Activated T-helper 17 cell treated with anti-CD3 and anti-CD28 coated beads, Interleukin-2, amount 50 U/mL, for 72 hours (primary cell): ENCODE measurements at places on chromosomes 3 and 15. TPM values are rescaled to one million over a fixed set of nuclear protein-coding genes. Genes with fewer than 3 reads are reported as not detected.

PLSCR1 gene
- 48.0 TPM for total RNA-seq

FGD5 gene
- total RNA-seq = 0.74 TPM

GRCh38 chr15:78071383-78071782, 6.1 kb downstream of the TBC1D2B start:
- peak; percentile 13 for ATAC-seq

- no peak for ATAC-seq
These were observed 30.1 kb downstream of the BOC start for GRCh38 chr3:113241292-113242095.

GRCh38 chr3:107662124-107662507, 139.4 kb downstream of the BBX start:
- ATAC-seq = peak; percentile 61

DNA sequence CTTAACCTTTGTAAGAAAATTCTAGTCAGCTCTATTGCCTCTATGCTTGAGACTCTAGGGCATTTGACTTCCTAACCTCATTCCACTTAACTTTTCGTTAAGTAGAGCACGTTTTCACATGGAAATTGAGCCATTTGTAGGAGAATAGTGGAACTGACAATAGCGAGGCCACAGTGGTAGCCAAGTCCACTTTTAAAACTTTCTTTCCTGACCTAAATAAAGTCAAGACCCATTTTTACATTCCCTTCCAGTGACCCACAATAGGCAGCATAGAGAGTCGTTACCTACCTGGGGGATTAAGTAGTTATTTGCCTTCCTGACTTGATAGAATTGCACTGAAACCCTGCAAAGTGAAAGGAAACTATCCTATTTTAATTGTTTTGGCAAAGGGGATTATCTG, 386.0 kb upstream of the NECTIN3 start:
- ATAC-seq = no peak
